Breast epithelium (tissue), 4 donors: ENCODE measurements at places on chromosomes 7 and 10. TPM values are rescaled to one million over a fixed set of nuclear protein-coding genes. Genes with fewer than 3 reads are reported as not detected.

The ITPRID1 gene
- total RNA-seq: not detected

The MKI67 gene
- 0.33 TPM for total RNA-seq

The BEND7 gene
- total RNA-seq: 17.7 TPM

The SNCG gene
- total RNA-seq: 52.1 TPM

DNA sequence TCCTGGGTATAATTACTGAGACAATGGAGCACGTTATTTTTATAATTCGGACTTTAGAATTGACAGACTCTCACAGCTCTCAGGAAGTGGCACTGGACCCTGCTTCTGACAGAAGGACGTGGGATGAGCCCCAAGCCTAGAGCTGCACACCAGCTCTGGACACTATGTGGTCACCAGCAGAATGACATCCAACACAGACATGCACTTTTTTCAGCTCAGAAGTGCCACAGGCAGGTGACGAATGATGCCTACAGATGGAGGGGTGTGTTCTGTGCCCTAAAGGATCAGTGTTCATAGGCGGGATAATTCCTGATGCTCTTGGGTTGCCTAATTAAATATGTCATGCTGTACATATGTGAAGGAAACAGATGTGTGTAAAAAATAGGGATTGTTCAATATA lies 87.9 kb downstream of the VIPR2 start:
- DNase-seq: no peak

- peak; percentile 71 for DNase-seq
Observed at GRCh38 chr7:141975806-141976523, 2.4 kb upstream of the TAS2R38 start.

GRCh38 chr7:94848531-94848930 lies 58.9 kb upstream of the PPP1R9A start:
- no peak for DNase-seq

DNA sequence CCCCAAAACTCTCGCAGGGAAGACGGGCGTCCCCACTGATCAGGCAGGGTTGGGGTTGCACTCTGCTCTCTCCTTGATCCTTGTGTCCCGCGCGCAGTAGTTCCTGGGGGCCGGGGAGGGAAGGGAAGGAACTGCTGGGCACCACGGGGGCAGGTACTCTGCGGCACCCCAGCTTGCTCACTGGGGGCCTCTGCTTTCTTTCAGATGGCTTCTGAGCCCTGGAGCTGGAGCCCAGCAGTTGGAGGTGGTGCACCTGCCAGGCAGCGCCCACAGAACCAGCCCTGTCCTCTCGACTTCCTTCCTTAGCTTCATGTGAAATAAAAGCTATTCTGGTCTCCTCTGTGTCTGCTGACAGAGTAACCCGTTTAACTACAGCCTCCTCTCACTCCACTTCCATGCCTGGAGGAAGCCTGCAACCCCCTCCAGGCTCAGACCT lies 12.2 kb downstream of the PLAC9 start:
- DNase-seq: no peak

DNA sequence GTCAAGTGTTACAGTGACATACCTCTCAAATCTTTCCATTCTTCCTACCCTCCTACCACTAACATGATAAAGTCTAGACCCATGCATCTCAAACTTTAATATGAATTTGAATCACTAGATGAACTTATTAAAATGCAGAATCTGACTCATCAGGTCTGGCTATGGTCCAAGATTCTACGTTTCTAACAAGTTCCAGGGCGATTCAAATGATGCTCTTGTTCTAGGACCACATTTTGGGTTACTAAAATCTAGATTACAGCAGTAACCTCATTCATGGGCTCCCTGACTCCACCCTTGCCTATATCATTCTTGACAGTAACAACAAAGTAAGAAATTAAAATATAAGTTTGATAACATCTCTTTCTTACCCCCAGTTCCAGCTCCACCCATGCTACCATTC lies 124.8 kb upstream of the LSM8 start:
- DNase-seq: no peak

GRCh38 chr10:132219486-132219885 lies 32.7 kb downstream of the DPYSL4 start:
- no peak for DNase-seq

GRCh38 chr7:100965723-100966541 lies 3.4 kb upstream of the MUC12 start:
- DNase-seq: peak; percentile 40
